ENCODE measurements at places on chromosomes 2 and 18. TPM values are rescaled to one million over a fixed set of nuclear protein-coding genes. Genes with fewer than 3 reads are reported as not detected.

DNA sequence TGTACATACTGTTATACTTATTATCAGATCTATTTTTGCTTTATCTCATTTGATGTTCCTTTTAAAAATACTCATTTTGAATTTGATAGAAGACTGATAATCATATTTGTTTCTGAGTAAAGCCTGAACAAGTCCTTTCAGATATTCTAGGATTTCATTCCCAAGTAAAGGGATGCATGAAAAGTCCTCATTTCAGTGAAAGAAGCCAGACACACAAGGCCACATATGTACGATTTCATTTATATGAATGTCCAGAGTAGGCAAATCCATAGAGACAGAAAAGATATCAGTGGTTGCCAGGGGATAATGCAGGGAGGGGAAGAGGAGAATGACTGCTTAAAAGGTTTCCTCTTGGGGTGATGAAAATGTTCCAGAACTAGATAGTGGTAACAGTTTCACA is 53.4 kb downstream of the DSC3 start:
- H3K27me3 ChIP-seq, result no peaks in the 10 kb centered on the region
- DNase-seq, result no peak
- no peak overlapping the region for H3K27ac ChIP-seq
- H3K4me3 ChIP-seq, result no peak overlapping the region

DNA sequence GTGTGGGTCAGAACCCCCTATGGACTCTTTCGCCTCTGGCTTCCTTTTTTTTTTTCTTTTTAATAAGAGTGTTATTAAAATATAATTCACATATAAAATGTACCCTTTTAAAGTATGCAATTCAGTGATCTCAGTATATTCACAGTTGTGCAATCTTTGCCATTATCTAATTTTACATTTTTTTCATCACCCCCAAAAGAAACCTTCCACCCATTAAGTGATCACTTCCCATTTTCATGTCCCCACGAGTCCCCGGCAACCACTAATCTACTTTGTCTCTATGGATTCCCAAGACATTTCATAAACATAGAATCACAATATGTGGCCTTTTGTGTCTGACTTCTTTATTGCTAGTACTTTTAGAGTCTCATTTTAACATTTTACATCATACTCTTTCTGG is 38.7 kb upstream of the ANXA4 start:
- H3K27ac ChIP-seq, result no peak overlapping the region
- H3K27me3 ChIP-seq, result no peaks in the 10 kb centered on the region
- no peaks in the 10 kb centered on the region for H3K36me3 ChIP-seq
- no peak overlapping the region for H3K4me3 ChIP-seq
- H3K4me1 ChIP-seq, result no peaks in the 10 kb centered on the region

TCF4 gene
- total RNA-seq, result 18.6 TPM

DNA sequence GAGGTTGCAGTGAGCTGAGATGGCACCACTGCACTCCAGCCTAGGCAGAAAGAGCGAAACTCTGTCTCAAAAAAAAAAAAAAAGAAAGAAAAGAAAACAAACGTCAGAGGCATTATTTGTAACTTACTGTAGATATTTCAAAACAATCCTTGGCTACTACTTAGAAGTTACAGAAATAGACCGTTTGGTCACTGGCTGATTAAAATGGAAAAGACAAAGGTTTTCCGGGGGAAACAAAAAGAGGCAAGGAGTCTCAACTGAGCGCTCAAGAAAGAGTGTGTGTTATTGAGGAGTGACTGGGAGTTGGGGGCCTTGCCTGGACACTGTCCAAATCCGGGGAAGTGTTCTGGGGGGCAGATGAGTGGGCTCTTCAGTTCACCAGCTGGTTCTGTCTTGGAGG is 47.6 kb downstream of the TEX44 start:
- H3K4me1 ChIP-seq, result no peaks in the 10 kb centered on the region
- no peaks in the 10 kb centered on the region for H3K27me3 ChIP-seq
- H3K4me3 ChIP-seq, result no peak overlapping the region
- no peak overlapping the region for H3K27ac ChIP-seq
- DNase-seq, result no peak

ZNF892 gene
- total RNA-seq, result 2.7 TPM

- H3K27me3 ChIP-seq, result no peaks in the 10 kb centered on the region
- no peaks in the 10 kb centered on the region for H3K4me1 ChIP-seq
- H3K27ac ChIP-seq, result no peak overlapping the region
- no peak for DNase-seq
Measured at GRCh38 chr18:35163014-35163539, 77.8 kb upstream of the ZNF397 start.

DNA sequence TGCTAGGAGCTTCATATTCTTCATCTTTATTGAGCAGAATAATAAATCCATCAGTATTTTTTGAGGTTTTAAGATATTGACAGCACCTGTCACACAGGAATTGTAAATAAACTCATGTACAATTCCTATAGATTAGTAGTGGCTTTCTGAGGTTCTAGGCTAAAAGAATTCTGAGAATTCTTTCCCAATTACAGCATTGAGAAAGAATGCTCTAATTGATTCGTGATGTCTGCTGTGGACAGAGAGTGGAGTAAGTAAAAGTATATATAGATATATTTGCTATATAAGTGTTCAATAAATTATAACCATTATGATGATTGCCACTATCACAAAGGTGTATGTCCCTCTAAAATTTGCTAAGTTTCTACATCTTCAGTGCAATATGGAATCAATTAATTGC is 186.5 kb upstream of the NRP2 start:
- no peaks in the 10 kb centered on the region for H3K27me3 ChIP-seq
- no peaks in the 10 kb centered on the region for H3K36me3 ChIP-seq
- no peak overlapping the region for H3K27ac ChIP-seq
- no peaks in the 10 kb centered on the region for H3K4me1 ChIP-seq

- H3K27me3 ChIP-seq, result no peaks in the 10 kb centered on the region
- no peaks in the 10 kb centered on the region for H3K4me1 ChIP-seq
- DNase-seq, result no peak
- H3K27ac ChIP-seq, result no peak overlapping the region
- no peak overlapping the region for H3K4me3 ChIP-seq
Measured at GRCh38 chr2:54773233-54773632, 49.8 kb downstream of the EML6 start.

MTHFD2 gene
- total RNA-seq, result 26.3 TPM

DNA sequence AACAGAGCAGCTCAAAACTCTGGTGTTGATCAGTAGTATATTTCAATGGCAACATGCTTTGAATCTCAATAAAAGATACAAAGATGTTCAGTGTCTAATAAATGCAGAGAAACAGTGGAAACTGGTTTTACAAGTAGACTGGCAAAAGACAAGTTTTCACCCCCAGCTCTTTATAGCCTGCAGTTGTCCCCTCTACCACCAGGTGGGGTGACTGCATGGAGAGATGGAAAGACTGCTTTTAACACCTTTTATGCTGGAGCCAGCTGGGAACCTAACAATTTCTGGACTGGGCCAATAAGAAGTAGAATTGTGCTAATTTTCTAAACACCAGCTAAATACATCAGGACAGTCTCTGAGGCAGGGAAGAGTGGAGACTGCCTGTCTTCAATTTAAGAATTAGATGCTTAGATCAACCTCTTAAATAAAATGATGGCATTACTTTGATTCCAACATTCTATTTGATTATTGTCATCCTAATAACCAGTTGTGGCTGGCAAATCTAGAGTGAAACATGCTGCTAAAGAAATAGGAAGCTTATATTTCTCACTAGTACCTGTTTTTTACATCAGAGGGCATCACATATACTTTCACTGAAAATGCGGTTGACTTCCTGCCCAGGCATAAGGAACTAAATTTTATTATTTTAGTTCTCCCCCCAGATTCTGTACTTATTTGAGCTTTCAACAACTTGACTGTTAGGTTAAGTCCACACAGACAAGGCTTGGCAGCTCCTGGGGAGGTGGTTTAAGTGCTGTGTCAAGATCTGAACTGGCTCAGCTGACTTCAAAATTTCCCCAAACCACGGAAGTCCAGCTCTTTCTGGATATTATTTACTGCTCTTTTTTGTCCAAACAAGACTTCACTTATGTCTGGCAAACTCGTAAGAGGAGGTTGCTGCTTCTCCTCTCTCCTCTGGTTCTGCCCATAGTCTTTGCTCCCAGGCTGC is 140.5 kb downstream of the TPGS2 start:
- H3K4me1 ChIP-seq, result no peaks in the 10 kb centered on the region
- no peaks in the 10 kb centered on the region for H3K36me3 ChIP-seq
- DNase-seq, result peak; percentile 74
- H3K27me3 ChIP-seq, result no peaks in the 10 kb centered on the region
- H3K27ac ChIP-seq, result no peak overlapping the region
- no peak overlapping the region for H3K4me3 ChIP-seq

- no peak overlapping the region for H3K4me3 ChIP-seq
- no peaks in the 10 kb centered on the region for H3K27me3 ChIP-seq
- H3K27ac ChIP-seq, result no peak overlapping the region
- H3K36me3 ChIP-seq, result no peaks in the 10 kb centered on the region
- no peak for DNase-seq
- no peaks in the 10 kb centered on the region for H3K4me1 ChIP-seq
Measured at GRCh38 chr2:23199115-23199918, 185.7 kb upstream of the KLHL29 start.

LRRC30 gene
- not detected for total RNA-seq

SLC9A4 gene
- 0.41 TPM for total RNA-seq

GRCh38 chr2:205723179-205723578 is 40.9 kb downstream of the NRP2 start:
- no peak overlapping the region for H3K27ac ChIP-seq
- DNase-seq, result no peak
- no peaks in the 10 kb centered on the region for H3K4me1 ChIP-seq
- H3K36me3 ChIP-seq, result no peaks in the 10 kb centered on the region
- H3K4me3 ChIP-seq, result no peak overlapping the region

DNA sequence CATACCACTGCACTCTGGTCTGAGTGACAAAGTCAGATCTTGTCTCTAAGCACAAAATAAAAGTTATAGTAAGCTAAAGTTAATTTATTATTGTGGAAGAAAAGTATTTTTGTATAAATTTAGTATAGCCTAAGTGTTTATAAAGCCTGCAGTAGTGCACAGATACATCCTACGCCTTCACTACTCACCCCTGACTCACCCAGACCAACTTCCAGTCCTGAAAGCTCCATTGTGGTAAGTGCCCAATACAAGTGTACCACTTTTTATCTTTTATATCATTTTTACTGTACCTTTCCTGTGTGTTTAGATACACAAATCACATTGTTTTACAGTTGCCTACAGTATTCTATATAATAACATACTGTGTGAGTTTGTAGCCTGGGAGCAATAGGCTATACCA is 57.5 kb downstream of the UBE2E3 start:
- no peaks in the 10 kb centered on the region for H3K36me3 ChIP-seq
- H3K4me3 ChIP-seq, result no peak overlapping the region
- no peak overlapping the region for H3K27ac ChIP-seq
- H3K4me1 ChIP-seq, result no peaks in the 10 kb centered on the region

DNA sequence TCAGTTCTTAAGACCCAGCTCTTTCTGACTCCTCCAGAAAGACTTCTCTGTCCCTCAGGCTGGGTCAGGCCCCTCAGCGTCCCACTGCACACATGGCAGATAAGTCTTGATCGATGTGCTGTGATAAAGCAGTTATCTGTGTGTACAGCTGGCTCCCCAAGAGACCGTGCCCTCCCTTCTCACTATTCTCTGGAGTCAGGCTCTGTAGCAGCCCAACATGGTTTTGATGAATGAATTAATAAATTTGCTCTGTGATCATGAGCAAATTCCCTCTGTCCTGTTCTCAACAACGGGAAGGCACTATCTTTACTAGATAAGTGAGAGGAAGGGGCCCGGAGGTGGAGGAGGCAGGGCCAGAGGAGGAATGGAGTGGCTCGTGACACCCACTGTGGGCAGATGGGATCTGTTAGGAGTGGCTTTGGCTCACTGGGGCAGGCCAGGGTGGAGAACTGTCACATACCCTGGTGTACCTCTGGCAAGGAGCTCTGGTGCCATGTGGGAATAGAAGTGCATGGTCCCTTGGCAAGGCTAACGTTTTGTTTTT is 48.3 kb downstream of the ZFP36L2 start:
- peak overlapping the region; percentile 94 for H3K27ac ChIP-seq
- DNase-seq, result no peak
- H3K4me1 ChIP-seq, result peaks cover 23% of the 10 kb centered on the region
- no peak overlapping the region for H3K4me3 ChIP-seq
- H3K36me3 ChIP-seq, result no peaks in the 10 kb centered on the region
- no peaks in the 10 kb centered on the region for H3K27me3 ChIP-seq

DNA sequence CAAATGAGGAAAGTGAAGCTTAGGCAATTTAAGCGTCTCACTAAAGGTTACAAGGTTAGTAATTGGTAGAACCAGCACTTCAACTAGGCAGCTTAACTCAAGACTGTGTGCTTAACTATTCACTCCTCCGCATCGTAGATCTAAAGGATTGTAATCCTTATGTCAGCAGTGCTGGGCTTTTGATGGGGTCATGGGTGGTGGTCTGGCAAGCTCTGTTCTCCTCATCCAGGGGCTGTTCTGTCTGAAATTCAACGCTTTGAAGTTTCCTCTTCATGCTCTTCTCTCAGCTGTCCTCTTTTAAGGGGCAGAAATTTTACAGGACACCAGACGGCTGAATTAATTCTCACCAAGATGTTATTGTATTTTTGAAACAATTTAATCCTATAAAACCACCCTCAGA is 165.5 kb upstream of the FAM98A start:
- no peak for DNase-seq
- H3K27me3 ChIP-seq, result no peaks in the 10 kb centered on the region
- no peaks in the 10 kb centered on the region for H3K4me1 ChIP-seq

DNA sequence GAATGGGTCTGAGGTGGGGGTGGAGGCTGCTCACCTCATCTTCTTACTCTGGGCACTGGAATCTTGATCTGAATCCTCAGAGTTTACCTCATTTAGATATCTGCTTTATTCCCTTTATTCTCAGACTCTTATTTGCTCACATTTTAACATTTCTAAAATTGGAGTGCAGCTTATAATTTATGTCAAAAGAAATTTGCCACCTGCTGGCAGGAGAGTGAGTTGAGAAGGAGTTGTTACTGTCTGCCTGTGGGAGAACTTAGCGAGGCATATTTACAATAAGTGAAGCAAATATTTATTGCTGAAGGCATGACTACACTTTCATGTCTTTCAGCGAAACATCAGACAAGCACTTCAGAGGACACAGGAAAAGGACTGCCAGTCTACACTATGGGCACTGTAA is 16.4 kb upstream of the KIAA2012 start:
- no peaks in the 10 kb centered on the region for H3K36me3 ChIP-seq
- H3K4me3 ChIP-seq, result no peak overlapping the region
- no peak overlapping the region for H3K27ac ChIP-seq
- DNase-seq, result no peak

GRCh38 chr2:11467129-11467649 is 1.2 kb upstream of the E2F6 start:
- H3K27ac ChIP-seq, result no peak overlapping the region
- H3K4me3 ChIP-seq, result no peak overlapping the region
- DNase-seq, result no peak
- H3K27me3 ChIP-seq, result no peaks in the 10 kb centered on the region
- H3K36me3 ChIP-seq, result no peaks in the 10 kb centered on the region

GRCh38 chr2:224565452-224566035 is 19.6 kb downstream of the CUL3 start:
- H3K27me3 ChIP-seq, result no peaks in the 10 kb centered on the region
- no peaks in the 10 kb centered on the region for H3K36me3 ChIP-seq
- no peak overlapping the region for H3K4me3 ChIP-seq
- DNase-seq, result no peak

GRCh38 chr2:147549054-147549453 is 295.8 kb upstream of the ACVR2A start:
- no peak for DNase-seq
- H3K36me3 ChIP-seq, result no peaks in the 10 kb centered on the region
- H3K27me3 ChIP-seq, result no peaks in the 10 kb centered on the region

GRCh38 chr2:61689568-61689967 is 151.4 kb upstream of the XPO1 start:
- H3K4me1 ChIP-seq, result no peaks in the 10 kb centered on the region
- no peak overlapping the region for H3K4me3 ChIP-seq
- H3K36me3 ChIP-seq, result no peaks in the 10 kb centered on the region
- H3K27me3 ChIP-seq, result no peaks in the 10 kb centered on the region
- no peak for DNase-seq
